ENCODE measurements at places on chromosomes 1 and 21.

DNA sequence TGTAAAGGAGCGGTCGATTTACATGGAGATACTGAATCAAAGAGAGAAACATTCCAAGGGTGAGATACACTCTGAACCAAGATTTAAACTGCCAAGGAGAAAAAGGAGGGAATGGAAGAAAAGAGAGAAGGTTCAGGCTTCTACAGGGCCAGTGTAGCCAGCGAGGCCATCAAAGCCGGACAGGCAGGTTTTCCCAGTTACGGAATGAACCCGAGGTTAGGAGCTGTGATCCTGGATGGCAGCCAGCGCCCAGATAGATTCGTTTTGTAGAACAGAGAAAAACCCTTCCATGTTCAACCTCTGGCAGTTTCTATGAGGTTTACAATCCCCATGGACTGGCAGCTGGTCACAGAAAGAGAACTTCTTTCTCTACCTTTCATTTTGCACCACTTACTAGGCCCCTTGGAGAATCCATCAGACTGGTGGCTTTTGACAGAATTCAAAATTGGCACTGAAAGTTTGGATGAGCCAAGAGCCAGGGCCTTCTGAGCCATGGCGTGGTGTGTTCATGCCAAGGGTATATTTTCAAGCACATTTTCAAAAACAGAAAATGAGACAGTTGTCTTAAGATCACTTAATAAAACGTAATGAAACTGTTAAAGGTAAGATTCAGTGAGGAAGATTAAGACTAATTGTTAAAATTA is 171.5 kb downstream of the RUNX1 start:
- DNase-seq: no peak

GRCh38 chr1:24903955-24904730 is 25.9 kb downstream of the RUNX3 start:
- no peak for DNase-seq

DNA sequence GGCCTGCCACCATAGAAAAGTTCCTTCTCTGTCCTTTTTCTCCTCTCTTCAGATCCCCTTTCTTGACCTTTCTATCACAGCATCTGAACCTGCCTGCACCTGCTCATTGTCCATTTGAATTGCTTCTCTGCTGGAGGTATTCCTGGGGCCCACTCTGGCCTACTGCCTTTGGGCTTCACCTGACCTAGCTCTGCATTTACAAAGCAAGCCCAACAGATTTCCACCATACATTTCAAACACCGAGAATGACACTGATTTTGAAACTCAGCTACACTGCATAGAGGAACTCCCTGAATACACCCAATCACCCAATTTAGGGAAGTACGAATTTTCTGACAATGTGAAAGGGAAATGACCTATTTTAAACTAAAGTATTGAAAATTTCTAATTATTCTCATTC is 284.5 kb upstream of the USP25 start:
- DNase-seq: no peak

DNA sequence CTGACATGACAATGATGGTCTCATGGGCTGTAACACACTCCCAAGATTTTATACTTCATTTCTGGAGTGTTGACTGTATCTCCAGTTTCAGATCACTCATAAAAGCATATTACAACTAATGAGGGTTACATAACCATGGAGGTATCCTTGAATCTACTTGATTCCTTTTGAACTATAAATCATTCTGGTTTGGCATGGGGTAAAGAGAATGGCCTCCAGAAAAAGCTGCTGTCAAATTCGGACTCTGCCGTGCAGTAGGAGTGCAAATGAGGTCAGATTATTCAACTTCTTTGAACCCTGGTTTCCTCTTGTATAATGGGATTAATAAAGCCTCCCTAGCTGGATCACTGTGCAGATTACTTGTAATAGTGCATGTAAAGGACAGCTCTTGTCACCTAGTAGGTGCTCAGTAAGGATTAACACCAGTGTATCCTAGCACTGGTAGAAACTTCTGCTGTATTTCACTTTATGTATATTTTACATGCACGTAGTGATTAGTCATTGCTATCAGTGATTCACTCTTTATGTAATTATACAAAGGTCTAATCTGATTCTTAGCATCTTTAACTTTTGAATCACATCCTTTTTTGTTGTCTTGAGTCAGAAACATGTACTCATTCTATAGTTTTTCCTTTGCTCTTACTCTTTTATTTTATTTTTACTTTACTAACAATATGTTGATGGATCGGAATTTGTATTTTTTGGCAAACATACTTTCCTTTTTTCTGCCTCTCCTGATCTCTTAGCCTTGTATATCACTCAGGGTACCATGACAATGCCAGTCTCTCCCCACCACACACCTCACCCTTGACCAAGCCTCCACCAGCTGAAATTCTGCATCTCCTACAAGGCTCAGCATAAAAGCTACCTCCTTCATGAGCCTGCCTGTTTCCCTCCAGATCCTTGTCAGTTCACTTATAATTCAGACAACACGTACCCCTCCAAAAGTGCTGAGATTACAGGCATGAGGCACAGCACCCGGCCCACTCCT is 3.2 kb downstream of the LRRC8C start:
- DNase-seq: no peak

- DNase-seq: no peak
Observed at GRCh38 chr1:218299416-218299815, 14.3 kb downstream of the RRP15 start.

DNA sequence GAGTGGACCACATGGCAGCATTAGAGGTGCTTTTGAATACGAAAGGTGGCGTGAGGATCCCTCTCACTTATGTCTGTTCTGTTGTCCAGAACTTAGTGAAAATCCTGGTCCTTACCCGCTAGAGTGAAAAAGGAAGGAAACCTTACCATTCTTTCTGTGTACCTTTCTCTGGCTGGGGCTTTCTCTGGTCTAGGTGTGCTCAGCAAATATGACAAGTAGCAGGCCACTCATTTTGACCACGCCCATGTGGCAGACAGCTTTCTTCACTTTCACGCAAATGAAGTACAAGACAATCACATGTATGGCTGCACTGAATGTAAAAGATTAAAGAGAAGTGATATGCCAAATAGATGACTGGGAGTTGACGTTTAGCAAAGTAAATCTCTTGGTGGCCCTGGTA is 131.9 kb downstream of the FGGY start:
- DNase-seq: no peak

GRCh38 chr1:242456726-242457269 is 67.7 kb downstream of the PLD5 start:
- no peak for DNase-seq

- DNase-seq: no peak
Observed at GRCh38 chr1:239708622-239709021, 322.3 kb downstream of the CHRM3 start.

GRCh38 chr21:45408801-45409261 is 3.9 kb downstream of the COL18A1 start:
- DNase-seq: no peak

- no peak for DNase-seq
Observed at GRCh38 chr1:7611421-7612010, 159.6 kb upstream of the VAMP3 start.

DNA sequence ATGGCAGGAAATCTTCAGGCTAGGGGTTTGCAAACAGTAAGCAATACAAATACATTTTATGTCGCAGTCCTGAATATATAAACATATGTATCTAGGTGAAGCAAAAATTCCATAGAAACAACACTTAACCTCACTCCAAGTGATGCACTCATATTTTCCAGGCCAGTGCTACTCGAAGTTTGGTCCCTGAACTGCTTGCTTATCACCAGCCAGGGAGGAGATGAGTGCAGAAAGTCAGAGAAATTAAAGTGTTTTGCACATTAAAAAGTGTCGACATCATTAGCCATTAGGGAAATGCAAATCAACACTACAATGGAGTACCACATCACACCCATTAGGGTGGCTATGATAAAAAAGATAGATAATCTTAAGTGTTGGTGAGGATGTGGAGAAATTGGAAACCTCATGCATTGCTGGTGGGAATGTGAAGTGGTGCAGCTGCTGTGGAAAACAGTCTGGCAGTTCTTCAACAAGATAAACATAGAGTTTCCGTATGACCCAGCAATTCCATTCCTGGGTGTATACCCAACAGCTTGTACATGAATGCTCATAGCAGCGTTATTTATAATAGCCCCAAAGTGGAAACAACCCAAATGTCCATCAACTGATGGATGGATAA is 70.5 kb upstream of the CSF1 start:
- DNase-seq: no peak

- no peak for DNase-seq
Observed at GRCh38 chr21:16911166-16911607, 601.7 kb upstream of the CXADR start.

DNA sequence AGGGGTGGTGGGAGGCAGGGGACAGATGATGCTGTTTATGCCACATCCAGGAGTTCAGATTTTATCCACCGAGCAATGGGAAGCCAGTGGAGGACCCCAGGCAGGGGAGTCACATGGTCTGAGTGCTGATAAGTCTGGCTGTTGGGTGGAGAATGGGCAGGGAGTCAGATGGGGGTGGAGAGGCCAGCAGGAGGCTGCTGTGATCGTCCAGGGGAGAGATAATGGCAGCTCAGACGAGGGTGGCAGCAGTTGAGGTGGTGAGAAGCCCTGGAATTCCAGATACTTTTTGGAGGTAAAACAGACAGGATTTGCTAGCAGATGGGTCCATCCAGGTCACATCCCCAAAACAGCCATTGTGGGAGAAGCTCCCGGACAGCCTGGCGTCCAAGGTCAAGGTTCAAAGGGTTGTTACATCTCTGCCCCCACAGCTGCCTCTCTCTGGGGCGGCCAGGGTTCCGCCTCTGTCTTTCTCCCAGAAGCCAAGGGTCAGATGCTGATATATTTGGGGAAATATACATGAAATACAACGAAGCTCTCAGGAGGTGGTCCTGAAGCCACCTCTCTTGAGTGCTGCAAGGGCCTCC is 252.1 kb upstream of the TMEM51 start:
- DNase-seq: no peak

- DNase-seq: no peak
Observed at GRCh38 chr1:199399996-199400724, 627.4 kb upstream of the NR5A2 start.

GRCh38 chr1:91789273-91789997 is 96.5 kb downstream of the TGFBR3 start:
- no peak for DNase-seq

- no peak for DNase-seq
Observed at GRCh38 chr1:44662683-44663030, 11.6 kb downstream of the TMEM53 start.

GRCh38 chr1:208217781-208218180 is 26.4 kb downstream of the PLXNA2 start:
- no peak for DNase-seq

DNA sequence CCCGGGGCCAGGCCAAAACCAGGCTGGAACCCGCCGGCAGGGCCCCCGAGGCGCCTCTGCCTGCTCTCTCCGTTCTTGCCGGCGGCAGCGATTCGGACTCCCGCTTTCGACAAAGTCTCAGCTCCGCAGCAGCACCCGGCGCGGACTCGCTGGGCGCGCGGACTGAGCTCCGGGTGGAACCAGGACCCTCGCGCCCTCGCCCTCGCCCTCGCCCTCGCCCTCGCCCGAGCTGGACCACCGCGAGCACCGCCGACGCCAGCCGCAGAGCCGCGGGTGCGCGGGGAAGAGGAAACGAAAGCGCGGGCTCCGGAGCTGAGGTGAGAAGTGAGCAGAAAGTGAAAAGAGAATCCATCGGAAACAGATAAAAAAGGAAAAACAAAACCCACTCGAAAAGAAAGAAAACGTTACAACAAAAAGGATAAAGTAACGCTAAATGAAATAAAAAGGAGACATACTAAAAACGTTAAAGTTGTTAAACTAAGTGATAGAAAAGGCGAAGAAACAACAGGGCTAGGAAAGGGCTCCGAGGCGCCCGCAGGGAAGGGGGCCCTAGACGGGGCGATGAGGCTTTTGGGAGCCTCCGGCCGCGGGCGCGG is 64.9 kb downstream of the MEF2D start:
- no peak for DNase-seq

- no peak for DNase-seq
Observed at GRCh38 chr21:45055861-45056260, 18.5 kb upstream of the ADARB1 start.

DNA sequence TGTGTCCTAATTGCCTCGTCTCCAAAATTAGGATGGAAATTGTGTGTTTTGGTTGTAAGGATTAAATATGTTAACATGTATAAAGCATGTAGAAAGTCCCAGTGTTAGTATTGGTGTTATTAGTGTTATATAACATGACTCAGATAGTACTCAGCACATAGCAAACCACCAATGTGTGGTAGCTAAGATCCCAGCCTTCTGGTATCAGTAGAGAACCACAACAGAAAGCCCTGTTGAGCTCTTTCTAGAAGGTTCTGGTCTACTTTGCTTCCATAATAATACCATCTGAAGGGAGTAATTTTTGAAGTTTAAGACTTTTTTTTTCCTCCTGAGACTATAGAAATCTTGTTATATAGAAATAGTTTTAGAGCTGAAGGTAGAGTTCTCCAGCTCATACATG is 259.3 kb upstream of the SGIP1 start:
- DNase-seq: no peak

DNA sequence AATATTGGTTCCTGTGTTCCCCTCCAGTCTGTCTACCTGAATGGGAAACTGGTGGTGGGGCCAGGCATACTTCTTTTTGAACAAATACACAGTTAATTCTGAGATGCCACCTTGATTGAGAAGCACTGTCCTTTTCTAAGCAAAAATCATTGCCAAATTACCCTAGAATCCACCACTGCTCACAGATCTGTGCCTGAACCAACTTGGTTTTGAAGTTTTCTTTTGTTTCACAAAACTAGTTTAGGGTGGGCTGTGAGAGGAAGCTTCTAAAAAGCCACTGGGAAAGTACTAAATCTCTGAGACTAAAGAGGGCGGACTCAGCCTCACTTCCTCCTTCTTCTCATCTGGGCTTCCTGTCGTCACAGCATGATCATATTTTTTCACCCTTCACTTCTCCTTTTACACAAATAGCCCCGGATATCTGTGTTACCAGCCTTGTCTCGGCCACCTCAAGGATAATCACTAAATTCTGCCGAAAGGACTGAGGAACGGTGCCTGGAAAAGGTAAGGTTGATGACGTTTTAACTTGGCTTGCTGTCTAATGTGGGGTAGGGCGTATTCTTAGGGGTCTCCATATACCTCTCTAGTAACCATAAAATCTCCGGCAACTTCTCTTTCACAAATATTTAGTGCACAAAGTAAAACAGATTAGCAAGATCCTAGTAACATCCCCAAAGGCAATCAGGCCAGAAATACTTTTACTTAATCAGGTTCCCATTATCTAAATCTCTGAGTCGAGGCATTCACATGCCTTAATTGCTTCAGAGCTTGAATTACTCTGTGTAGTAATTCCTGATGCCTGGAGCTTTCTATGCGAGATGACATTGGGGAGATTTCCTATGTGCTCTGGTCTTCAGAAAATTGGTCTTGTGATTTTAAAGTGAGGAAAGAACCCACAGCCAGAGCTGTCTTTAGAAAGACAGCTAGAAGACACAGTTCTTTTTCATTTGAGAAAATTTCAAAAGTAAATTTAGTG is at the start of gene CD53:
TSS of gene CD53 (plus strand) at position 404 of the 976 bp plus-strand sequence. CDS start 18,261 bp downstream, outside the sequence.
- DNase-seq: no peak

GRCh38 chr1:104932030-104932915 is 1182.6 kb downstream of the AMY1C start:
- no peak for DNase-seq

- no peak for DNase-seq
Observed at GRCh38 chr1:113872219-113872935, 865 bp upstream of the PTPN22 start.

- peak; percentile 7 for DNase-seq
Observed at GRCh38 chr1:166947398-166948043, 27.8 kb downstream of the ILDR2 start.
